ENCODE measurements at places on chromosomes 16 and 17. TPM values are rescaled to one million over a fixed set of nuclear protein-coding genes. Genes with fewer than 3 reads are reported as not detected.

The SLC5A11 gene
- total RNA-seq: not detected

The KCNG4 gene
- not detected for total RNA-seq

The AHSP gene
- not detected for total RNA-seq

The CRYBA1 gene
- total RNA-seq: not detected

The KCNJ18 gene
- total RNA-seq: not detected

The KARS1 gene
- 269 TPM for total RNA-seq

The GNG13 gene
- total RNA-seq: not detected

The IRF8 gene
- total RNA-seq: 37.8 TPM

The KRT25 gene
- not detected for total RNA-seq

The FGF11 gene
- total RNA-seq: 4.8 TPM

The SLC22A31 gene
- total RNA-seq: 0.71 TPM

The ALDH3A1 gene
- total RNA-seq: not detected
